H1 (cell line): ENCODE measurements at places on chromosomes 5 and 9. TPM values are rescaled to one million over a fixed set of nuclear protein-coding genes. Genes with fewer than 3 reads are reported as not detected.

The C9orf50 gene
- not detected in 2 replicates for total RNA-seq

The PCDHGB7 gene
- total RNA-seq = 8.7 and 9.5 TPM in 2 replicates

The MZB1 gene
- 0.47 TPM in 1 of 2 replicates, not detected in the other for total RNA-seq

The FOXD4L6 gene
- 0.13 TPM in 1 of 2 replicates, not detected in the other for total RNA-seq

The GMCL2 gene
- 0.13 TPM in 1 of 2 replicates, not detected in the other for total RNA-seq

The CDH12 gene
- total RNA-seq = not detected in 2 replicates

The RGMB gene
- 27.0 and 27.9 TPM in 2 replicates for total RNA-seq

The FGF1 gene
- total RNA-seq = 0.11 and 0.50 TPM in 2 replicates

The ADAMTSL1 gene
- total RNA-seq = 0.84 and 0.90 TPM in 2 replicates

The HSD17B3 gene
- not detected in 2 replicates for total RNA-seq

The FBN2 gene
- total RNA-seq = 15.9 and 16.3 TPM in 2 replicates

The FOXD4L3 gene
- total RNA-seq = 0.15 TPM in 1 of 2 replicates, not detected in the other

The HMHB1 gene
- not detected in 2 replicates for total RNA-seq

The TMEM161B gene
- total RNA-seq = 13.6 and 13.8 TPM in 2 replicates

The SLC6A19 gene
- not detected in 2 replicates for total RNA-seq

The UQCRQ gene
- total RNA-seq = 282 and 293 TPM in 2 replicates

The EPB41L4B gene
- total RNA-seq = 23.7 and 25.0 TPM in 2 replicates

The PTGR1 gene
- total RNA-seq = 28.5 and 29.3 TPM in 2 replicates

The NEURL1B gene
- 5.7 and 6.1 TPM in 2 replicates for total RNA-seq

The IRX1 gene
- total RNA-seq = 3.9 and 5.1 TPM in 2 replicates

The RLN2 gene
- 4.5 and 4.7 TPM in 2 replicates for total RNA-seq

The TMEM174 gene
- total RNA-seq = not detected in 2 replicates

The SYK gene
- total RNA-seq = 4.4 and 5.6 TPM in 2 replicates

The OR1J2 gene
- total RNA-seq = not detected in 2 replicates

The WNK2 gene
- total RNA-seq = 87.2 and 89.2 TPM in 2 replicates

The TPPP gene
- 0.65 and 0.93 TPM in 2 replicates for total RNA-seq

The ZNF454 gene
- 0.88 and 1.2 TPM in 2 replicates for total RNA-seq

The ZFYVE16 gene
- total RNA-seq = 24.2 and 26.7 TPM in 2 replicates

The EQTN gene
- 0.52 TPM in 1 of 2 replicates, not detected in the other for total RNA-seq

The ADCY2 gene
- total RNA-seq = 122 and 131 TPM in 2 replicates

The LCN1 gene
- not detected in 2 replicates for total RNA-seq

The FCN2 gene
- total RNA-seq = not detected in 2 replicates

The CSF1R gene
- total RNA-seq = not detected in 2 replicates

The PSMD5 gene
- total RNA-seq = 30.0 and 30.5 TPM in 2 replicates

The MEIKIN gene
- not detected in 2 replicates for total RNA-seq

The PCDHGA4 gene
- total RNA-seq = 1.9 and 2.5 TPM in 2 replicates

The OR1L4 gene
- total RNA-seq = not detected in 2 replicates

The SLC6A18 gene
- not detected in 2 replicates for total RNA-seq

The PHF19 gene
- 30.2 and 31.8 TPM in 2 replicates for total RNA-seq

The SLC1A1 gene
- 10.3 and 11.7 TPM in 2 replicates for total RNA-seq

The IFNE gene
- not detected in 2 replicates for total RNA-seq

The ARSI gene
- 4.5 TPM in 2 replicates for total RNA-seq

The PANK3 gene
- total RNA-seq = 101 and 103 TPM in 2 replicates

The FRMPD1 gene
- total RNA-seq = 0.32 and 0.52 TPM in 2 replicates

The CENPP gene
- 9.9 and 10.8 TPM in 2 replicates for total RNA-seq

The SPATA31A3 gene
- total RNA-seq = not detected in 2 replicates

The GALNT12 gene
- total RNA-seq = 17.5 and 19.6 TPM in 2 replicates

The LAMC3 gene
- 12.3 and 13.2 TPM in 2 replicates for total RNA-seq

The PCA3 gene
- not detected in 2 replicates for total RNA-seq

The EMB gene
- 44.6 and 48.4 TPM in 2 replicates for total RNA-seq

The SPATA31C1 gene
- 0.11 TPM in 1 of 2 replicates, not detected in the other for total RNA-seq

The ALDOB gene
- not detected in 2 replicates for total RNA-seq

The GLRA1 gene
- not detected in 2 replicates for total RNA-seq

The GLDC gene
- total RNA-seq = 89.9 and 101 TPM in 2 replicates

The DMRTA1 gene
- total RNA-seq = 3.0 and 3.3 TPM in 2 replicates

The GPR150 gene
- total RNA-seq = not detected in 2 replicates

The TMEM252 gene
- not detected in 2 replicates for total RNA-seq

The AGXT2 gene
- not detected in 2 replicates for total RNA-seq
